ENCODE measurements at places on chromosomes 5 and 9. TPM values are rescaled to one million over a fixed set of nuclear protein-coding genes. Genes with fewer than 3 reads are reported as not detected.

Gene POLR3G
- 2.4 TPM for polyA plus RNA-seq

Gene FCN1
- 0.69 TPM for polyA plus RNA-seq

Gene PSAT1
- polyA plus RNA-seq, result 34.4 TPM

Gene SPOCK1
- 2.4 TPM for polyA plus RNA-seq

Gene PDE6A
- 1.6 TPM for polyA plus RNA-seq

Gene PDCD1LG2
- 1.2 TPM for polyA plus RNA-seq

Gene ROR2
- polyA plus RNA-seq, result 7.6 TPM

Gene SMC5
- 11.4 TPM for polyA plus RNA-seq

Gene FOXD4
- polyA plus RNA-seq, result 0.31 TPM

Gene SHISAL2B
- polyA plus RNA-seq, result not detected

Gene FREM1
- polyA plus RNA-seq, result 0.96 TPM

Gene CAMK2A
- 0.44 TPM for polyA plus RNA-seq
